ENCODE measurements at places on chromosomes 4 and X.

DNA sequence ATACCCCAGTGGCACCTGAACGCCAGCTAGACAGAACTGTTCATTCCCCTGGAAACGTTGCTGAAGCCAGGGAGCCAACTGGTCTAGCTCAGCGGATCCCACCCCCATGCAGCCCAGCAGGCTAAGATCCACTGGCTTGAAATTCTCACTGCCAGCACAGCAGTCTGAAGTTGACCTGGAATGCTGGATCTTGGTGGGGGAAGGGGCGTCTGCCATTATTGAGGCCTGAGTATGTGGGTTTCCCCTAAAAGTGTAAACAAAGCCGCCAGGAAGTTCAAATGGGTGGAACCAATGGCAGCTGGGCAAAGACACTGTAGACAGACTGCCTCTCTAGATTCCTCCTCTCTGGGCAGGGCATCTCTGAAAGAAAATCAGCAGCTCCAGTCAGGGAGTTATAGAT, 213.0 kb downstream of the NKX6-1 start:
- no peak for DNase-seq

DNA sequence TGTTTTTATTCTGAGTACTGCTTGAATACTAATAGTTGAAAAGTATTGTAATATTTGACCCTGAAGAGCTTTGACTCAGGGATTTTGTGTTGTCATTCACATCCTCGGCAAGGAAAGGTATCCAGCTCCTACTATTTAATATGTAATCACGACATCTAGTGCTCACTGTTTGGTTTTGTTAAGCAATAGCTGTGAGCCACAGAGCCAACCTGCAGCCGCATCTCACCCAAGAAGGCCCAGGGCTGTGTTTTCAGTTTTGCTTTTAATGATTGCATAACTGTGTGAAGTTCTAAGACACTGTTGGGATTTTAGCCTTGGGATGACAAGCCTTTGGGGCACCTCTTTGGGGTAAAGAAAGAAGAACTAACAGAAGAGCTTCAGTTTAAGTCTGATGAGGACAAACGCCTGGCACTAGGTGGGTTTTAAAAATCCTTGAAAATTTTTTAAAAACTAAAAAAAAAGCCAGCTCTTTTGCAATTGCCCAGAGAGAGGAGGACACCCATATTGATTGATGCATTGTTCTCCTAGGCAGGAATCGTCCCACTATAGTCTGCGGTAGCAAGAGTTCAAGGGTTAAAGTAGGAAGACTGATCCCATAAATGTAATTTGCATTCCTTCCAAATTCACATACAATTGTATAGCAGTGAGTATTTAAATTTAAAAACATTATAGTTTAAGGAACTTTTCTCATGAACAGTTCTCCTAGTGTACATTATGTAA, 157.8 kb downstream of the RELL1 start:
- DNase-seq = no peak

GRCh38 chrX:80812176-80812575, 2.5 kb upstream of the BRWD3 start:
- DNase-seq = peak; percentile 5

GRCh38 chr4:38785901-38786402, 3.2 kb upstream of the TLR10 start:
- DNase-seq = no peak

DNA sequence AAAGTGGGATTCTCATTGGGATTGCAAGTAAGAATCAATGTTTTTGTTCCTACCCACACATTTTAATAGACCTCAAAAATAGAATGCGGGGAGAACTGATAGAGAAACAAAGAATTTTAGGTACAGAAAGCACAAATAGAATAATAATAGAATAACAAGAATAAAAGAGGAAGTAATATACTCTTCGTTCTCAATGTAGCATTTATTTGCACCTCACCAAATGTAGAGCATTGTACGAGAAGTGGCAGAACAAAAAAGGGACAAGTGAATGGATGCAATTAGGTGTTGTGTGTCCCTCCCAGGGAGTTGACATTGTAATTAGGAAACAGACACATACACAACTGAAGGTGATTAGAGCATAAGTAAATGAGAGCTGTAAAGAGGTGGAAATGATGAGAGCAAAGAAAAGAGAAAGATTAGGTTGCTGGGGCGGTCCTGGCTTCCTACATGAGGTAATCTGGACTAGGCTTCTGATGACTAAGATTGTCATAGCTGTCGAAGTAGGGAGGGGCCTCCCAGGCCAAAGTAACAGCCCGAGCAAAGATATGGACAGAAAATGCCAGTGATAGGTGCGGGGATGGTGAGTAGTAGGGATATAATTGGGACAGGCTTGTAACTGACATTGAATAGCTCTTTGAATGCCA, 10.4 kb downstream of the RAB9A start:
- peak; percentile 15 for DNase-seq

DNA sequence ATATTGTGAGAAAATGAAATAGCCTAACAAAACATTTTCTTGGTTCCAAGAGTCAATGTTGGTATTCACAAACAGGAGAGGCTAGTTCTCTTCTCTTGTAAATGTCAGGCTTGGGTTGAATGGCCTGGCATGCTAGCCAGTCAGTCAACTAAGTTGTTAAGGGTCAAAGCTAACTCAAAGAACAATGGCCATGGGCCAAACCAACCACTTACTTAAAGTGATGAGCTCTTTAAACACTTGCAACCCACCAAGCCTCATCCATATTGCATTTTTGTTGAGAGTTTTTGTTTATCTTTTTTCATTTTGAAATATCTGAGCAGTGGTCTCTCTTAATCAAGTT, 394.5 kb downstream of the RAB28 start:
- DNase-seq = no peak

GRCh38 chrX:34437586-34437985, 219.5 kb downstream of the TMEM47 start:
- no peak for DNase-seq

GRCh38 chr4:8192748-8193738, 6.0 kb upstream of the SH3TC1 start:
- DNase-seq = peak; percentile 42

DNA sequence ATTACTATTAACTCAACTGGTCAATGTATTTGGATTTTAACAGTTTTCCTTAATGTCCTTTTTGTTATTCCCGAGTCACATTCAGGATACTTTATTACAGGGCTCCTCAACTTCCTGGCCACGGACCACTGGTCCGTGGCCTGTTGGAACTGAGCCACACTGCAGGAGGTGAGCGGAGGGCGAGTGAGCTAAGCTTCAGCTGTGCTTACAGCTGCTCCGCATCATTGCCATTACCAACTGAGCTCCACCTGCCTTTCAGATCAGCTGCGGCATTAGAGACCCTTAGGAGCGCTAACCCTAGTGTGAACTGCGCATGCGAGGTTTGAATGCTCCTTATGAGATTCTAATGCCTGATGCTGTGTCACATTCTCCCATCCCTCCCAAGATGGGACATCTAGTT, 591.7 kb downstream of the CCSER1 start:
- no peak for DNase-seq

GRCh38 chrX:154142386-154142785, 1.7 kb upstream of the OPN1LW start:
- DNase-seq = no peak

- peak; percentile 29 for DNase-seq
Observed at GRCh38 chr4:54783402-54784110, 125.8 kb downstream of the KIT start.

DNA sequence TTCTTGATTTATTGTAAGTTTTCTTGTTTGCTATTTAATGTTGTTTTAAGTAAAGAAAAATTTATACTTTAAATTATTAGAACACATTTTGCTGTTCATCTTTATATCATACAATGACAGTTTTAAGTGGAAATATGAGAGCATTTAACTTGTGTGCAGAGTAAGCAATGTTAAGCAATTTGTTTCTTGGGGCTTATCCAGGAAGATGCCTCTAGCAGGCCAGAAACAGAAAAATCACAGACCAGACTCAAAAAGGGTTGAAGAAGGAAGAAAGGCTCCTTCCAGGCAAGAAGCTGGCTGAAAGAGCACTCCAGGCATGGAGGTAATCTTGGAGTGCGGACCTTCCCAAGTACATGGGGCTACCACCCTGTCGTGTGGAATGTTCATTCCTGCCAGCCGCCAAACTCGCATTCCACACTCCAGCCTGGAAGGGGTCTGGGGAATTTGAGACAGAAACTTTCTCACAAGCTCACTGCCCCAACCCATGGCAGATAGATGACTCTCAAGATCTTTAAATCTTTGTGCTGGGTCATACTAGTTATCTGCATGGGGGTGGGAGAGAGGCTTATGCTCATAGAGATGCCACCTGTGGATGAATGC, 1521.3 kb upstream of the AGA start:
- DNase-seq = peak; percentile 24

DNA sequence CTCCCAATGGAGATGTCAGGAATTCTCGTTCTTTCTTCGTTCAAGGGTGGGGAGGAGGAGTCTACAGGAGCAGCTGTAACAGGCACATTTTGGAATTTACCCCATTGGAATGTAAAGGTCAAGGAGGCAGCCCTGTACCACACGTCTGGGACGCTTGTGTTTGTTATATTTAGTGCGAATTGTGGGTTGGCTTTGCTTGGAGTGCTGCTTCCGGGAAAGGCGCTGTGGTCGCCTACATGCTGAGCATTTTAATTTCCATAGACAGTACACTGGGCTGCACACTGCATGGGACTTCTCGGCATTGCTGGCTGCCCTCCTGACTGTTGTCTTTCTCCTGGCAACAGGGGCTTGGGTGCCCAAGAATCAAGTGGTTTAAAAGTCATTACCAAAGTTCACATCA, 12.8 kb downstream of the GYG2 start:
- no peak for DNase-seq

DNA sequence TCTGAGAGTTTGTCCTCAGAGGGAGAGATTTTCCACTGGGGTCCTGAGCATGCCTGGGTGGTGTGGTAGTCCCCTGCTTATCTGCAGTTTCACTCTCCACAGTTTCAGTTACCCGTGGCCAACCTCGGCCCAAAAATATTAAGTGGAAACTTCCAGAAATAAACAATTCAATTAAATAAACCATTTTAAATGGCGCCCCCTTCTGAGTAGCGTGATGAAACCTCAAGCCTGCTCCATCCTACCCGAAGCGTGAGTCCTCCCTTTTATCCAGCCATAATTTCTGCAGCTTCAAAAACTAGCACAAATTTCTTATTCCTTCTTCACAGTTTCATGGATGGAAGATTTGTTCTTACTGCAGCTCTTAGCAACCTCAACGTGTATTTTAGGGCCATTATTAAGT, 26.7 kb downstream of the PNMA6E start:
- DNase-seq = no peak

DNA sequence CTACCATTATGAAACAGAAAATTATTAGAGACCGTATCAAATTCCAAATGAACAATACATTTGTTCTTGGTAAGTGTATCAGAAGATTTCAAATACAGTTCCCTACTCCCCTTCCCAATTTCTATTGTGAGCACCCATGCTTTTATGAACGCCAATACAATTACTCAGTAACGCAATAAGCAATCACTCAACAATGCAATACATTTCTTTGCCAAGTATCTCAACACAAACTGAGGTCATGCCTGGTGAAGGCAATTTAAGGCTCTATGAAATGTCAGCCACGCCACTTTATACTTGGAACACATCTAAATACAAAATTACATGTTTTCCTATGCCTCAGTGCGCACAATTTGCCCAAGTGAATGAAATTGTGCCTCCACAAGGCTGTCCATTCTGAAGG, 712 bp downstream of the PNPLA4 start:
- DNase-seq = peak; percentile 14

- peak; percentile 64 for DNase-seq
Observed at GRCh38 chr4:153159728-153160221, 44.5 kb upstream of the TRIM2 start.

DNA sequence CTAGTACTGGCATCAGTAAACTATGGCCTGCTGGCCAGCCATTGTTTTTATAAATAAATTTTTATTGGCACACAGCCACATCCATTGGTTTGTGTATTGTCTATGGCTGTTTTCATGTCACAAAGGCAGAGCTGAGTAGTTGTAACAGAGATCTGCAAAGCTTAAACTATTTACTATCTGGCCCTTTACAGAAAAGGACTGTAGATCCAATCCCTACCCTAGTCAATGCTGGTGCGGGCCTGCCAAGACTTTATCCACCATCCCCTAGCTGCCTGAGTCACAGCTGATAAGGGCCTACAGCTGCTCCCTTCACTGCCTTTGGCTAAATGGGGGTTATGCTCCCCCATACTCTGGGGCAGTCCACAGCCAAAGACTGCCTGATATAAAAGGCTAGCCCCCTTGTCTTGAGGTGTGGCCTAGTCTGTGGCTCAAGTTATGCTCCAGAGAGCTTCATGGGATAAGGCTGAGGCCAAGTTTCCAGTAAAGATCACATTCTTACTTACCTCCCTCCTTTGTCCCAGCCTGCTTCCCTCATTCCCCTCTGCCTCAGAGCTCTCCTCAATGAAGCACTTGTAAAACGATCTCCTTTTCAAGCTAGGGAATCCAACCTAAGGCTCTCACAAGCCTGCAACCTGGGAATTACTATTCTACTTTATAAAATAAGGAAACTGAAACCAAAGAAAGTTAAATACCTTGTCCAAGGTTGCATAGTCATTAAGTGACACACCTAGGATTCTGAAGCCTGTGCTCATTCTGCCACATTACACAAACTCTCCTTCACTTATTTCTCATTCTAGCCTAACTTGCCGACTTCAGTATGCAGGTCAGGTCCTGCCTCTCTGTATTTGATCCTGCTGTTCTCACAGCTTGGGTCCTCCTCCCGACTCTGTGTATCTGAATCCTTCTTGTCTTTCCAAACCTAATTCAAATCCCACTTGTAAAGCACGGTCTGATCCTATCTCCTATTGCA, 20.7 kb downstream of the ACE2 start:
- no peak for DNase-seq

DNA sequence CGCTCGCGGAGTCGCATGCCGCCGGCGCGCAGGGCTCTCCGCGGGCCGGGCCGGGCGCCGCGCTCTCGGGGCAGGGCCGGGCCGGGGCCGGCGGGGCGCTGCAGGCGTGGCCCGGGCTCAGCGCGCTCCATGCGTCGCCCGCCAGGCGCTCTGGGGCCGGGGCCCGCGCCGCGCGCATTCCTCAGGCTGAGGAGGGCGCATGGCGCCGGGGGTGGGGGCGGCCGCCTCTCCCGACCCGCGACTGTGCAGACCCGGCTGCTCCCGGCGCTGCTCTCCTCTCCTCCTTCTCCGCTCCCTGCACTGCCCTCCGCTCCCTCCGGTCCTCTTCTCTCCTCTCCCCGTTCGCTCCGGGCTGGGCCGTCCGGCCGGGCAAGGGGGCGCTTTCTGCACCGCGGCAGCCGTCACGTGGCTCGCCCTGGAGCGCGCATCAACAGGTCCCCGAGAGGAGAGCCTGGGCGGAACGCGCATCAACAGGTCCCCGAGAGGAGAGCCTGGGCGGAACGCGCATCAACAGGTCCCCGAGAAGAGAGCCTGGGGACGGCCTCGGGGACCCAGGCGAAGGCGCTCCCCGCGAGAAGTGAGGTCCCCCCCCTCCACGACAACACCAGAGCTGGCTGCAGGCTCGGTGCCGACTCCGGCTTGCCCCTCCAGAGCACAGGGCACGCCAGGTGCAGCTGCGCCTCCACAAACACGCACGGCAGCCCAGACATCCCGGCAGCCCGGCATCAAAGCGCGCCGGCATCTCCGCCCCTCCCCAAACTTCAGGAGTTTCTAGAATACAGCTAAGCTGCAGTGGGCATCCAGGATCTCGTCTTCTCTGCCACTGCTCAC, 12.9 kb downstream of the PPP2R3B start:
- peak; percentile 66 for DNase-seq
